ENCODE measurements at places on chromosomes 3 and 15.

DNA sequence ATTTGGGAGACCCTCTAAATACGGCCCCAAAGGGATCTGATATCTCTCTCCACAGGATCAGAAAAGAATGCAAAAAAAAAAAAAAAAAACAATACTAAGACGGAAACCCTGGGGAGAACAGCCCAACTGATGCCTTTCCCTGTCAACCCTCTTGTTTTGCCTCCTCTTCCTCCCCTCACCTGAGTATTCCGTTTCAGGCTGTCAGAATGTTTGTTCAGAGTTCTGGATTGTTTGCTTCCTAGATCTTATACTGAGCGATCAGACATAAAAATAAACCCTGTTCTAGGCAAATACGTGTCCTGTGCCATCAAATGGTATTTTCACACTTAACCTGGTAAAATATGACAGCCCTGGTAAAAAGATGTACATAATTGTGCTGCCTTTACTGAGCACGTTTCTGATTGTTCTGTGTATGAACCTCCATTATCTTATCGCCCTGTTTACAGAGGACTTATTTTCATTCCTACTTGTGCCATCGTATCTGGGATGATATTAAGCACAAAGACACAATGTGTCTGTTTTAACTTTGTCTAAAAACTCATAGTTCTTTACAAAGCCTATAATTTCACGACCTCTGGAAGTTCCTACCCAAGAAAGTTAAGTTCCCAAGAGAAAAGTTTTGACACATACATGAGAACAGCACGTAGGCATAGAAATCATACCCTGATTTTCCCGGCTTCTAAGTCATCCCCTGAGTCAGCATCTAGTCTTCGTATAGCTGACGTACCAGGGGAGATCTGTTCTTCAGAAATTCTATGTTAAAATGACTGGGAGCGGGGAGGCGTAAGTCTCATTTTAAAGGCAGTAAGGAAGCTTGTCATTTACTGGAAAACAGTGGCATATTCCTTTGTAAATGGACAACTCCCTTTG lies 856 bp downstream of the ZBTB38 start:
- DNase-seq = no peak

- DNase-seq = no peak
Measured at GRCh38 chr15:87817553-87817952, 439.0 kb downstream of the NTRK3 start.

DNA sequence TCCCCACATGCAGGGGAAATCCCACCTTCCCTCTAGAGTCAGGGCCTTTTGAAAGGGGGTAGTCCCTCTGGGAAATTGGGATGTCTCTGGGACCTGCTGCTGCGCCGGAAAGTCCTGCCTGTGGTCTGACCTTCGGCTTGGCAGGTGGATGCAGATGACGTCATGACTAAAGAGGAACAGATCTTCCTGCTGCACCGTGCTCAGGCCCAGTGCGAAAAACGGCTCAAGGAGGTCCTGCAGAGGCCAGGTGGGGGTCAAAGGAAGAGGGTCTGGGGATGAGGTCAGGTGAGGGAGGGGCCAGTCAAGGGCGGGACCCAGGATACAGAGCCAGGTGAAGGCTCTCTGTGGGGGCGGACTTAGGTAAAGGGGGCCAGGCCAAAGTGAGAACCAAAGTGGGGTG lies 16.2 kb downstream of the PTH1R start:
- no peak for DNase-seq

GRCh38 chr3:152381881-152382295 lies 113.2 kb downstream of the MBNL1 start:
- DNase-seq = no peak

- DNase-seq = no peak
Measured at GRCh38 chr3:183244981-183245476, 8.0 kb upstream of the B3GNT5 start.

DNA sequence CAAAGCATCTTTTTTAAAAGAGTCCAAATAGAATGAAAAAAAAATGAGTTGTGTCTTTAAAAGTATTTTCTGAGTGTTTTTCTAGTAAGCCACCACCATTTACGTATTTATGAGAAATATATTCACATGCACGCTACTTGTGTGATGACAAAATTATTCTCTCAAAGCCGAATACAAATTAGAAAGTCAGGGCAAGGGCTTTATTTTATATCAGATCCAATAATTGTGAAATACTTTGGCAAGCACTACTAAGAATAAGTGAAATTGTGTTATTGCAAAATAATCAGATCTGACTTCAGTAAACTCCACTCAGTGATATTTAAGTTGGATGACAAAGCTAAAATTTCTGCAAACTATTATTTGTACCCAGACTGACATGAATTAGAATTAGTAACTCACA lies 589.3 kb upstream of the KCNMB2 start:
- DNase-seq = no peak

DNA sequence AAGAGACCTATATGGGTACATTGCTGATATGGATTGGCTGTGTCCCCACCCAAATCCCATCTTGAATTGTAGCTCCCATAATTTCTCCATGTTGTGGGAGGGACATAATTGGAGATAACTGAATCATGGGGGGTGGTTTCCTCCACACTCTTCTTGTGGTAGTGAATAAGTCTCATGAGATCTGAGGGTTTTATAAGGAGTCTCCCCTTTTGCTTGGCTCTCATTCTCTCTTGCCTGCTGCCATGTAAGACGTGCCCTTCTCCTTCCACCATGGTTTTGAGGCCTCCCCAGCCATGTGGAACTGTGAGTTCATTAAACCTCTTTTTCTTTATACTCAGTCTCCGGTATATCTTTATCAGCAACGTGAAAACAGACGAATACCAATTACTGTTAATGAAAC lies 5.0 kb upstream of the ARRDC4 start:
- no peak for DNase-seq

DNA sequence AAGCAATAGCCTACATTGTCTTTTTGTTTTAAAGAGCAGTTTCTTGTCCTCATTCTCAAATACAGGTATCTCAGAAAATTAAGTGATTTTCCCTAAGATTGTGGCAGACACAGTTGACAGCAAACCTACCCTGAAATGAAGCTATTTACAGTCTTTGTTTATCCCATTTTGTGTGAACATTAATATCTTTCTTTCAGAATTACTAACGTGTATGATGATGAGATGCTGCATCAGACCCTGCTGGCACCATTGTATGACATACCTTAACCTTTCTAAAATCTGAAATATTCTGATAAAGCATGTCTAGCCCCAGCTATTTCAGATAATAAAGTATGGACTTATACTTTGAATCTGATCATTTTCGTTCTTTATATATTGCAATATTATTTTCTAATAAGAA lies 185.9 kb downstream of the RSRC1 start:
- no peak for DNase-seq

DNA sequence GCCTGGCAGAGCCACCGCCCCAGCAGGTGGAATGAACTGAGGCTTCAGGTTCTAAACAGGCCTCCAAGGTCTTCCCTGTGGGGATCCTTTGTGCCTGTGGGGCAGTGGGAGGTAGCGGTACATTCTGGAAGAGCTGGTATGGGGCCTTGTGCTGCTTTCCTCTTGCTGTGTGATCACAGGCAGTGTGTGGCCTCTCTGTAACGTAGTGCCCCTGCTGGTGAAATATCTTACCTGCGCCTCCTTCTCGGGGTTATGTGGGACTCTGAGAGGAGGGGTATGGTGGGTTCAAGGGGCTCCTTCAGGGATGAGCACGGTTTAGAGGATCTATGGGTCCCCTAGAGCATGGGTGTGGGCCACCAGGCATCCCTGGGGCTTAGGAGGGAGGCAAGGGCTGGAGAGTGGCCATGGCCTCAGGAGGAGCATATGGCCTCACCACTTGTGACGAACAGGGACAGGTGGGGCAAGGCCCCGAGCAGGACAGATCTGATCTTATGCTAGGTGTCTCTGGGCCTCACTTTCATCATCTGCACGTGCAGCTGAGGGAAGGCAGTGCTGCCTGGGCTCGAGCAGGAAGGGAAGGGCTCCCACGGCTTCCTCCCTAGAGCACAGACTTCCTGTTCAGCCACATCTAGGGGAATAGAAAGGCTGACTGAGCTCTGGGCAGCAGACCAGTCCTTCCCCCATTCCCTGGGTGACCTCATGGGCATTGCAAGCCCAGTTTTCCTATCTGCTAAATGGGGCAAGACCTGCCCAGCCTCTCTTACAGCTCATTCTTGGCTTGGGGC lies 1.9 kb upstream of the ALS2CL start:
- peak; percentile 43 for DNase-seq

- DNase-seq = no peak
Measured at GRCh38 chr3:190807719-190808375, 54.6 kb downstream of the GMNC start.

GRCh38 chr15:56168394-56168793 lies 75.3 kb downstream of the RFX7 start:
- DNase-seq = no peak

DNA sequence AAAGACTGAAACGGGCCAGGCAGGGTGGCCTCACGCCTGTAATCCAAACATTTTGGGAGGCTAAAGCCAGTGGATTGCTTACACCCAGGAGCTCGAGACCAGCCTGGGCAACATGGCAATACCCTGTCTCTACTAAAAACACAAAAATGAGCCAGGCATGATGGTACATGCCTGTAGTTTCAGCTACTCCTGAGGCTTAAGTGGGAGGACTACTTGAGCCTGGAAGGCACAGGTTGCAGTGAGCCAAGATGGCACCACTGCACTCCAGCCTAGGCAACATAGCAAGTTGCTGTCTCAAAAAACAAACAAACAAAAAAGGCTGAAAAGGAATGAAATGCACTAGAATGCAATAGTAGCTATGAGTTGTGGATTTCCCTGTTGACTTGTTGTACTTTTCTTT lies 94.7 kb downstream of the STAG1 start:
- no peak for DNase-seq

- DNase-seq = no peak
Measured at GRCh38 chr15:66039117-66039871, 170.0 kb downstream of the RAB11A start.

GRCh38 chr3:188505911-188506310 lies 352.0 kb downstream of the LPP start:
- no peak for DNase-seq

DNA sequence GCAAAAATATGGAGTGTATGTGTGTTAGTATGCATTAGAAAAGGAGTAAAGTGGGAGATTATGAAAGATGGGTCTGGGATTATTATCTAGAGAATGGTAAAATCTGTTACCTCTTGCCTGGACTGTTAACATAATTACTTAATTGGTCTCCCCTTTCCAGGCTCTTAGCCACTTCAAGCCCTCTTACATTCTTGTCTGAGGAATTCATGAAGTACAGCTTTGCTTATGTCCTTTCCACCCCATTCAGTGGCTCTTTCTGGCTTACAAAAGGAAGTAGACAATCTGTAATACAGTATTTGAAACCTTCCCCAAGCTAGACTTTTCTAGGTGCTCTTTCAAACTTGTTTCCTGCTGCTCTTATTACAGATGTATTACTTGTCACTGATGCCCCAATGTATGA lies 129.8 kb downstream of the MBNL1 start:
- no peak for DNase-seq

GRCh38 chr3:106573605-106574004 lies 704.8 kb upstream of the CBLB start:
- no peak for DNase-seq

GRCh38 chr15:40952301-40952900 lies 870 bp upstream of the CHAC1 start:
- no peak for DNase-seq

GRCh38 chr15:46956456-46956855 lies 760.8 kb upstream of the SEMA6D start:
- no peak for DNase-seq

- no peak for DNase-seq
Measured at GRCh38 chr3:160330109-160330508, 68.9 kb downstream of the IFT80 start.

GRCh38 chr3:119582178-119582577 lies 2.9 kb downstream of the ADPRH start:
- peak; percentile 38 for DNase-seq

- no peak for DNase-seq
Measured at GRCh38 chr3:23385327-23385726, 182.2 kb downstream of the UBE2E2 start.

DNA sequence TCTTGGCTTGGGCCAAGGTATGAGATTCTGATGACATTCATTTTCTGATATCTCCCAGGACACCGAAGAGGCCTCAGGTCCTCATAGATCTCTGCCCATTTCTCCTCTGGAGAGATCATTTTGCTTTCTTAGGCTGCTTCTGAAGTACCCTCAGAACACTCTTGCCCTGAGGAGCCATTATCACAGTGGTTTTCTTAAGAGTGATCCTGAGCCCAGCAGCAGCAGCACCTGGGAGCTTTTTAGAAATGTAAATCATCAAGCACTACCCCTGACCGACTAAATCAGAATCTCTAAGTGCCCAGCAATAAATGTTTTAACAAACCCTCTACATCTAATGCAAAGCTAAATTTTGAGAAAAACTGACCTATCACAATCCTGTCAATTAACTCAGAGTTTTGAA lies 40.6 kb upstream of the SLC9A9 start:
- no peak for DNase-seq

DNA sequence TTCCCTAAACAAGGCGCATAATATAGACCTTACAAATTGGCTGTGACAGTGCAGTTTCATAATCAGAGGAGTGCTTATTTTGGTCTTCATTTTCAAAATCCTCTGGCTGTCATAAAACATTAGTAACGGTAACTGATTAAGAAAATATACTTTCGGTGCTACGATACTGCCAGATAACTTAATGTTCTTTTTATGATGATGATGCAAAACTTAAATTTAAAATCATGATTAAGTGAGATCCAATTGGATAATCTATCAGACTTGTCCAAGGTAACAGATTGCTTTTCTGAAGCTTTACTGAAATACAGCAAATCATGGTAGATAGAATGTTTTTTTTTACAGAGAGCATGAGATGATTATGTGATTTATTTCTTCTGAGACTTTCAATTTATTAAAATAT lies 364.2 kb upstream of the CNTN3 start:
- no peak for DNase-seq

- no peak for DNase-seq
Measured at GRCh38 chr15:47570451-47570850, 146.9 kb upstream of the SEMA6D start.

DNA sequence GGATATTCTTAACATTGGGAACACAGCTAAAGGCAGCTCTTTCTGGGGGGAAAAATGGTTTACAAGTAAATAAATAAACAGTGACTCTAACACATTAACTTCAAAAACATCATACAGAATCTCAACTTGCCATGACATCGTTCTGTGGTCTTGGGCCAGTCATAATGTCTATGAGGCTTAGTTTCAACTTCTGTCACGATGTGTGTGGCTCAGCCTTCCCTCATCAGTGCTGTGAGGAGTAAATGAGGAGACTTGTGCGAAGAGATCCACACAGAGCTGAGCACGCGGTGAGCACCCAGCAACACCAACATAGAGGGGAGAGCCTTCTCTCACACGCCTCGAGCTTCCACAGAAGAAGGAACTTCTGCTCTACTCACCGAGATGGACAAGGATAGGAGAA lies 49.0 kb downstream of the DZIP1L start:
- peak; percentile 46 for DNase-seq

- DNase-seq = no peak
Measured at GRCh38 chr3:146425341-146425740, 44.0 kb downstream of the PLSCR2 start.

GRCh38 chr3:2823031-2823430 lies 287.1 kb downstream of the IL5RA start:
- DNase-seq = no peak

Data from activated naive CD8-positive, alpha-beta T cell treated with anti-CD3 and anti-CD28 coated beads, Interleukin-2, amount 50 U/mL, for 24 hours (primary cell).